KBM-7 (cell line): ENCODE measurements at places on chromosomes 13 and 19.
A peak's percentile ranks its signal among the peaks of the same experiment; 100 is the strongest.

DNA sequence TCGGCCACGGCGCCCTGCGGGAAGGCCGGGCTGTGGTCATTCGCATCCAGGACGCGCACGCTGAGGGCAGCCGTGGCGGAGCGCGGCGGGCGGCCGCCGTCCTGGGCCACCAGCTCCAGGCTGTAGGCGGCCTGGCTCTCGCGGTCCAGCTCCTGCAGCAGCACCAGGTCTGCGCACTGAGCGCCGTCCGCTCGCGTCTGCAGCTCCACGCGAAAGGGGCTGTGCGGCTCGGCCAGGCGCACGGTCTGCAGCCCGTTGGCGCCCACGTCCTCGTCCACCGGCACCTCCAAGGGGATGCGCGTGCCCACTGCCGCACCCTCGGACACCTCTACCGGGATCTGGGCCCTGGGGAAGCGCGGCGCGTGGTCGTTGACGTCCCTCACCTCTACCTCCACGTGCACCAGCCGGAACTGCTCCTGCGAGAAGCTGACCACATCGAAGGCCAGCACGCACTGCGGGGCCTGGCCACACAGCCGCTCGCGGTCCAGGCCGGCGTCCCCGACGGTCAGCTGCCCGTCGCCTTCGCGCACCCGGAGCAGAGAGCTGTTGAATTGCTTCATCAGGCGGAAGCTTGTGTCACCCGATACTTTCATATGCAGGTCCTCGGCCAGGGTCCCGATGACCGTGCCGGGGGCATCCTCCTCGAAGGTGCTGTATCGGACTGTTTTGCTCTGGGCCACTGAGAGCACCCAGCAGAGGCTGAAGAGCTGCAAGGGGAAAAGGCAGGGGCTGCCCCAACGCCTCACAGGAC is 583 bp downstream of the PCDH8 start:
- no peak for DNase-seq

GRCh38 chr13:75512253-75512652 is 25.4 kb downstream of the COMMD6 start:
- DNase-seq, result no peak

GRCh38 chr13:30341815-30342570 is 34.6 kb upstream of the KATNAL1 start:
- no peak for DNase-seq

- peak; percentile 88 for DNase-seq
Observed at GRCh38 chr13:32045982-32046785, 14.6 kb downstream of the FRY start.

GRCh38 chr19:45045671-45046353 is 7.0 kb downstream of the CLASRP start:
- no peak for DNase-seq

DNA sequence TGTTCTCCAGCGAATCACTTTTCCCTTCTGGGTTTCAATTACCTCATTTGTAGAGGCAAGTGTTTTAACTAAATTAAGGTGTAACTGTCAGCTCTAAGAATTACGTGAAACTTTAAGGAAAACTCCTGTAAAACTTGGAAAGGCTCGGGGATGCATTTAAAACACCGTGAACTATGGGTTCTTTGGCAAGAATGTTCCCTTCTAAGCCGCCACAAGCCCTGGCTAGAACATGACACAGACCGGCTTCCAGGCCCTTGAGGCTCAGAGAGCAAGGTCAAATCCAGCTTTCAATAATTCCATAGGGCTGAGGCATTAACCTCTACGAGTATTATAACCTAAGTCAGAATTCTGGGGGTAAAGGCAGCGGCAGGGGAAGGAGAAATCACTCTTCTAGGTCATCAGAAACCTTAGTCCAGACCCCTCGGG is 685 bp downstream of the VWA8 start:
- DNase-seq, result peak; percentile 45

DNA sequence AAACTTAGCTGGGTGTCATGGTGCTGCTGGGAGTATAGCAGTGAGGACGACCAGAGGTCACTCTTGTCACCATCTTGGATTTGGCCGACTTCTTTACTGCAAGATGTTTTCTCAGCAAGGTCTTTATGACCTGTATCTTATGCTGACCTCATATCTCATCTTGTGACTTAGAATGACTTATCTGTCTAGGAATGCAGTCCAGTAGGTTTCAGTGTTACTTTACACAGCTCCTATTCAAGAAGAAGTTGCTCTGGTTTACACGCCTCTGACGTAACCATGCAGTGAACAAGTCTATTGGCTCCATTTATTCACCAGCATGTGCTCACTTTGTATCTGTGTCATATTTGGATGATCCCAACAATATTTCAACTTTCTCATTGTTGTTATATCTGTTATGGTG is 26.7 kb downstream of the ZNF850 start:
- DNase-seq, result no peak

DNA sequence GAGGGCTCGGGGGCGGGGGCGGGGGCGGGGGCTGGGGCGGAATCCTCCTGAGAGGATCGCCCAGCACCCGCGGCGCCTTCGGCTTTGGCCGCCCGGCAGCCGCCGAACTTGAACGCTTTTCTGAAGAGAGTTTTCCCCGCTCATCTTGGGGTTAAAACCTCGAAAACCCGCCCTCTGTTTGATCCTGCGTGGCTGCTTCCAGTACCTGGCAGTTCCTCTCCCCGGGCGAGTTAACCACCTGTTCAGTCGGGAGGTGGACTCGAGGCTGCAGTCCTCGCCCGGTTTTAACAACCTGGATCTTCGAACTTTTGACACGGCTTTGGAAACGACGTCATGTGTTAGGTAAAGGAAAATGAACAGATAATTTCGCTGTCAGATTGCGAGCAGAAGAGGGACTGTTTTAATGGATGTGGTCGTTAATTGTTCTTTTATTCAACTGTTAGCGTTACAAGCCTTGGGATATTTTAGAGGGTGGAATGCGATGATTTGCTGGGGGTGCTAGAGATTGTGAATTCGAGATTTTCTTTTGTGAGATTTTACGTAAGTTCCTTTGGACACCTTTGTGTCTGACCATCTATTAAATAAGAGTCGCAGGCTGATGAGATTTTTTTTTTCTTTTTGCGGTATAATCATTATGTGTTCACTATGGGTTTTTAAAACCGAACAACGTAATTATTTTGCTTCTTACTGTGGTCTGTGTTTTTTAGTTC is 1.0 kb downstream of the FNDC3A start:
- no peak for DNase-seq

- DNase-seq, result no peak
Observed at GRCh38 chr19:47176627-47177090, 46.0 kb downstream of the SAE1 start.

- no peak for DNase-seq
Observed at GRCh38 chr19:19775891-19776205, 42.9 kb upstream of the ZNF14 start.

DNA sequence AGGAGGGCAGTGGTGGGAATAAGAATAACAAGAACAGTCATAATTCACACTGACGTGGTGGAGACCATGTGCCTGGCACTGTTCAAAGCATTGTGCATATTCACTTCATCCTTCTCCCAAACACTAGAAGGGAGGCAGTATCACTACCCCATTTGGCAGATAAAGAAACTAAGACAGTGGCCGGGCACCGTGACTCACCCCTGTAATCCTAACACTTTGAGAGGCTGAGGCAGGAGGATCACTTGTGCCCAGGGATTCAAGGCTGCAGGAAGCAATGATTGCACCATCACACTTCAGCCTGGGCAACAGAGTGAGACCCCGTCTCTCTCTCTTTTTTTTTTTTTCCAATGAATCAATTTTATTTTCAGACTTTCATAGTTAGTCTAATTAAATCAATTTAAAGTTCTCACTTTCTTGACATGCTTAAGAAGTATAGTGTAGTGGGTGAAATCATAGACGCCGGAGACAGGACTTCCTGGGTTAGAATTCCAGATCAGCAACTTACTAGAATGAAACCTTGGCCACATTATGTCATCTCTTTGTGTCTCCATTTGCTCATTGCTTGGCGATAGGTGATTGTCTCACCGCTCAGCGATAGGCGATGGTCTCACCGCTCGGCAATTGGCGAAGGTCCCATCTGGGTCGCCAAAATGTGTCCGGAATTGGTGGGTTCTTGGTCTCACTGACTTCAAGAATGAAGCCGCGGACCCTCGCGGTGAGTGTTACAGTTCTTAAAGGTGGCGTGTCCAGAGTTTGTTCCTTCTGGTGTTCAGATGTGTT is 5.3 kb upstream of the ATG4D start:
- DNase-seq, result no peak

DNA sequence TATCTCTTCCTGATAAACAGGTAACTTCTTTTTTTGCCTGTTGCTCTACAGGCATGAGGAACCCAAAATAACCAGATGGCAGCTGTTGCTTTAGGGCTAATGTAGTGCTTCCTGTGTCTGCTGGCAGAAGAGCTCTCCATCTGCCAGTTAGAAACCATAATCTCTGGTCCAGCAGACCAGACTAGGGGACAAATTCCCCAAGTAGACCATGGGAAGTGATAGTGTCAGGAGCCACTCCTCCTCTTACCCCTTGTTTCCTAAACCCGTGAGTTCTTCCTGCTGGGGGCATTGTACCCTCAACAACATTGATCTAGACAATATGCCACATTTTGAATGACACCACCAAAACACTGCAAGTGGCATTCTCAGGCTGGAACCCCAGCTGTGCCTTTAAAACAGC is 135.9 kb downstream of the DLEU7 start:
- peak; percentile 37 for DNase-seq

DNA sequence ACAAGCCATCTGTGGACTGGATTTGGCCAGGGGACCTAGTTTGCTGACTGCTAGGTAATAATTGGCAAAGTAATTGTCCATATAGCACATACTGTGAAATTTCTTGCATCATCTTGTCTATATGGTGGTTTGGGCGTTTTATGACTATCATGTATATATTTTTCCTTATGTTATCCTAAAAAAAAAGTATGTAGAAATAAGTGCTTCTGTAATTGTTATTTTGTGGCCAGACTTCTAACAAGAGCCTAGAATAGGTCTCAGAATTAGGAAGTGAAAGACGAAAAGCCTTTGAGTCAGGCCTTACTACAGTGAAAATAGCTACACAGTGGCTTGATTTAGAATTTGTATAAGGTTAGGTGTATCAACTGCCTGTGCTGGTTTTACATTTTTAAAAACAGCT is 4.2 kb downstream of the FNDC3A start:
- DNase-seq, result peak; percentile 54

- peak; percentile 71 for DNase-seq
Observed at GRCh38 chr19:3606690-3607289, at the start of gene TBXA2R. Gene TBXA2R (minus strand): TSS chr19:3606875. CDS start chr19:3600634, 6,241 bp downstream.

GRCh38 chr13:91356919-91357612 is 9.6 kb downstream of the MIR17HG start:
- DNase-seq, result peak; percentile 38

- DNase-seq, result peak; percentile 70
Observed at GRCh38 chr13:59337070-59337469, 826.7 kb downstream of the DIAPH3 start.

DNA sequence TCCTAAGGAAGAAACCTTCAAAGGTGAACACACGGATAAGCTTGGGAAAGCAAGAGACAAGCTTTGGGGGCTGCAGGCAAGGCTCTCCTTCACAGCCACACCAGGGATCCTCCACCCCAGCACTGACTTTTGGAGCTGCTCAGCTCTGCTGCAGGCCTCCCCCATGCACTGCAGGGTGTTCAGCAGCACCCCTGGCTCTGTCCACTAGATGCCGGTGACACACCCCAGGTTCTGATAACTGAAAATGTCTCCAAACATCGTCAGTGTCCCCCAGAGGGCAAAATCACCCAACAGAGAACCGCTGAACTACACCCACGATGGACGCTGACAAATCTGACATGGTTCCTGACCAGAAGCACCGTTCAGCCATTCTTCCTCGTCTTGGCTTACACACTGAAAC is 90.5 kb downstream of the STK24 start:
- DNase-seq, result no peak

DNA sequence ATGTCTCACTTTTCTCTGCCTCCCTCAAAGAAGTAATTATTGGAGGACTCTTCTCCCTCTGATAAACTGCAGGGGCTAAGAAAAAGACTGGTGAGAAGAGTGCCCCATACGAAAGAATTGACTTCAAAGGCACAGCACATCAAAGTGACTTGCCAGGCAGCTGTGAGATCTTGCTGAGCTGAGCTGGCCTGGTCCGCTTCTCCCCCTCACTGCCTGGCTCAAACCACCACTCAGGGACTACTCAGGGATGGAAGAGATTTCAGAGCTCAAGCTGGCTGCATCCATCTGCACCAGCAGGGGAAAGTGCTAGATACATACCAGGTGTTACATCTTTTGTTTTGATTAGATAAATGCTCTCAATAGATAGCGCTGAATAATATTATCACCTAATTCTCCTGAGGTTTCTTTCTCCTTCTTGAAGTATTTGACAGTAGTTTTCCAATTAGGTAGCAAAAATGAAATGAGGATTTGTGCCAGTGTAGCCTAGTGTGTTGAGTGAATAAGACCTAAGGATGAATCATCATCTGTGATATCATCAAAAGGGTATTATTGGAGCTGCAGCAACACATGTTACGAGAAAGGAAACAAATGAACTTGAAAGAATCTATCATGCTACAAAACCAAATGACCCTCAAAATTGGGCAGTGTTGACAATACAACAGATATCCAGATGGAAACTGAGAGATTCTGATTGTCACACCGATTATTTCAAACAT is 379.8 kb downstream of the TBC1D4 start:
- DNase-seq, result no peak

- no peak for DNase-seq
Observed at GRCh38 chr19:12485052-12485416, 418 bp upstream of the ZNF709 start.

DNA sequence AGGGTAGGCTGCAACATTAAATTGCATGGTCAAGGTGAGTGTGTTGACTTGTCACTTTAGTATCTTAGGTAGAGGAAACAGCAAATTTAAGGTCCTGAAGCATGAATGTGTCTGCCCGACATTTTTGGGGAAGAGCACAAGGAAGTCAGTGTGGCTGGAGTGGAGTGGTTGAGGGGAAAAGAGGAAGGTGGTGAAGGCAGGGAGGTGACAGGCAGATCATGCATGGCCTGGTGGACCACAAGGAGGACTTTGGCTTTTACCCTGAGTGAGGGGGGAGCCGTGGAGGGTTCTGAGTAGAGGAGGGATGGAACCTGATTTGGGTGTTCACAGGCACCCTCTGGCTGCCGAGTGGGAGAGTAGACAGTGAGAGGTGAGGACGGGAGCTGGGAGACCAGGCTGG is 168.0 kb downstream of the IER2 start:
- peak; percentile 12 for DNase-seq

- DNase-seq, result no peak
Observed at GRCh38 chr13:112969692-112970338, 801 bp downstream of the MCF2L start.

- DNase-seq, result no peak
Observed at GRCh38 chr13:85282876-85283275, 516.3 kb downstream of the SLITRK6 start.

GRCh38 chr13:100980171-100980570 is 305.6 kb upstream of the TMTC4 start:
- DNase-seq, result no peak

DNA sequence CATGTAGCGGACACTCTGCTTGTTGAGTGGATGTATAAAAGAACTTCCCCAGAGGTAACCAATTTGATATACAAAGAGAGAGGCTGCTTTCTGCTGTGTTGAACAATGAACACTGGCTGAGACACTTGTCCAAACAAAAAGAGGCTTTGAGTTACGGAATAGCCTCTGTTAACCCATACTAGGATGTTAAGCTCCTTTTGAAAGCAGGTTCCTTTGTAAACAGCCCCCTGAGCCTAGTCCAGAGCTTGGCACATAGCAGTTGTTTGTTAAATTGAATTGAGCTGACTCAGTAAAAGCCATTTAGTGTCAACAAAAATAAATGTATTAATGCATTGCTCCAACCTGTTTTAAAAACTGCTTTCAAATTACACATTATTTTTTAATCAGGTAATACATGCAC is 200.1 kb downstream of the MZT1 start:
- DNase-seq, result no peak
